ENCODE measurements at places on chromosomes 12 and 14.
A peak's percentile ranks its signal among the peaks of the same experiment; 100 is the strongest.

DNA sequence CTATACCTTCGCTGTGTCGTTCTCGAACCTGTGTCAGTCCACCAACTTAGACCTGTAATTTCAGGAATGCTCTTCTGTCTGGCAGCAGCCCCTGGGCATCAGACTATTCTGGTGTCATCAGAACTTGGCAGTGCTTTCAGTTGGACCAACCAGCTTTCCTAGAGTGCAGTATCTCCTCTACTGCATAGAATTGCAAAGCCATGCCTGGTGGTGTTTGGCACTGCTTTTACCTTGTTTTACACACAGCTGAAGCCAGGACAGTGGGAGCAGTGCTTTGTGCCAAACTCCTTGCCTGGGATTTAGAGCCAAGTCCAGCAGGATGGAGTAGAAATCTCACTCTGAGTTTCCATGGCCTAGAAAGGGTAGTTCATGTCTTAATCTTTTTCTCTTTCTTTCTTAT, 1.5 kb downstream of the FLVCR2 start:
- DNase-seq = no peak

DNA sequence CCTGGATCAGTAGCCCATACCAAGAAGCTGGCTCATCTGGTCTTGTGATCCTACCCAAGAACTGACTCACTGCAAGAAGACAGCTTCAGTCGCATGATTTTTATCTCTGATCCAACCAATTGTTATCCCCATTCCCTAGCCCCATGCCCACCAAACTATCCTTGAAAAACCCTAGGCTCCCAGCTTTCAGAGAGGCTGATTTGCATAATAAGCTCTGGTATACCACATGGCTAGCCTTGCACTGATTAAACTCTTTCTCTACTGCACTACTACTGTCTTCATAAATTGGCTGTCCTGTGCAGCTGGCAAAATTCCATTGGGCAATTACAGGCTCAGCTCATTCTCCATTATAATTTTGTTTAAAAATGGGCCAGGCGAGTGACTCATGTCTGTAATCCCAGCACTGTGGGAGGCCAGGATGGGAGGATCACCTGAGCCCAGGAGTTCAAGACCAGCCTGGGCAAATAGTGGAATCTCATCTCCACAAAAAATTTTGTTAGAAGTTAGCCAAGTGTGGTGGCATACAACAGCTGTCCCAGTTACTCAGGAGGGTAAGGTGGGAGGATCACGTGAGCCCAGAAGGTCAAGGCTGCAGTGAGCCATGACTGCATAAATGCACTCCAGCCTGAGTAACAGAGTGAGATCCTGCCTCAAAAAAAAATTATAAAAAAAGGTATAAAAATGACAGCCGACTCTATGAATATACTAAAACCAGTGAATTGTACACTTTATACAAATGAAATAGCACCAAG, 76.7 kb upstream of the EIF5 start:
- DNase-seq = peak; percentile 77

DNA sequence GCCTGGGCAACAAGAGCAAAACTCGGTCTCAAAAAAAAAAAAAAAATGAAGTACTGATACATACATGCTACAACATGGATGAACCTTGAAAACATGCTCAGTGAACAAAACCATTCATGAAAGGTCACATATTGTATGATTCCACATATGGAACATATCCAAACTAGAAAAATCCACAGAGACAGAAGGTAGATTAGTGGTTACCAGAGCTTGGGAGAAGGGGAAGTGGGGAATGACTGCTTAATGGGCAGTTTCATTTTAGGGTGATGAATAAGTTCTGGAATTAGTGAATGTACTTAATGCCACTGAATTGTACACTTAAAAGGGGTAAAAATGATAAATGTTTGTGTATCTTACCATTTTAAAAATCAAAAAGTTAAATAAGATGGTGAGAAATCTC, 2.7 kb downstream of the ITGB7 start:
- DNase-seq = no peak

DNA sequence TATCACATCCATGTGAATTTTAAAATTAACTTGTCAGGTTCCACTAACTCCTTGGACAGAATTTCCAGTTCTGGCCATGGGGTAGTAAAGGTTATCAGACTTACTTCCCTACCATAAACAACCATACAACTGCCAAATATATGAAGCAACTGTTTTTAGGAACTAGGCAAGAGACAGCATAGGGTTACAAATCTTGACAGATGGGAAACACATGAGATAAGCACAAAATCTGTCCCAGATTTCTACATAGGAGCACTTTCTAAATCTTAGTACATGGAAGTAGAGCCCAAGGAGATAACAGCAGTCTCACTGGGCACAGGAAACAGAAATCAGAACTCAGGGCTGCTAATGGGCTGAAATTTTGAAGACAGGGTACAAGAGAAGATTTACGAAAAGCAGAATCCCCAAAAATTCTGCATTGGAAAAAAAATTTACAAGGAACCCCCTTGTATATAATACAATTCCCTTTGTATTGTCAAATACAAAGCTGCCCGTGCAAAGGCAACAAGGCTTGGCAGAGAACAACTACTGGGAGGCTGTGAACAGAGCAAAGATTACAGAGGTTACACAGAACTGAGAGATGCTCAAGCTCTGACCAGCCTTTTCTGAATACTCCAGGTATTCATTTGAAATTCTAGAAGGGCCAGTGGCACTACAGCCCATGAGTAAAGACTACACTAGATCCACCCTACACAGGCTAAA, 43.2 kb downstream of the GALNT4 start:
- no peak for DNase-seq

DNA sequence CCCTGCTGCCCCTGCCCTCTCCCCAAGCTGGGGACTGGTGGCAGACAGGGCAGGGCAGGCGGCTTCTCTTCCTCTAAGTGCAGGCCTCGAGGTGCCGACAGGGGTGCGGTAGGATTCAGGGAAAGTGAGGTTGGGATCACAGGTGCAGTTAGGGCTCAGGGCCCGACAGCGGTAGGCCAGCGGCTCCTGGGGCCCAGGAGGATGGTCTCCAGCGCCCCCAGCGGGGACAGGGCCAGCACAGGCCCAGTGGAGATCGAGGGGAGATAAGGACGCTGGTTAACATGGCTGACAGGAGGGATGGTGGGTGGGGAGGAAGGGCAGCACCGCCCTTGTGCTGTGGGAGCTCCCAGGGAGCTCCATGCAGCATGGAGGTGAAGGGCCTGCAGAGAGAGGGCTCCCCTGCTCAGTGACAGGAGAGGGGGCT, 935 bp upstream of the CRIP1 start:
- no peak for DNase-seq

GRCh38 chr14:93705513-93706156, 82.7 kb downstream of the PRIMA1 start:
- DNase-seq = no peak

DNA sequence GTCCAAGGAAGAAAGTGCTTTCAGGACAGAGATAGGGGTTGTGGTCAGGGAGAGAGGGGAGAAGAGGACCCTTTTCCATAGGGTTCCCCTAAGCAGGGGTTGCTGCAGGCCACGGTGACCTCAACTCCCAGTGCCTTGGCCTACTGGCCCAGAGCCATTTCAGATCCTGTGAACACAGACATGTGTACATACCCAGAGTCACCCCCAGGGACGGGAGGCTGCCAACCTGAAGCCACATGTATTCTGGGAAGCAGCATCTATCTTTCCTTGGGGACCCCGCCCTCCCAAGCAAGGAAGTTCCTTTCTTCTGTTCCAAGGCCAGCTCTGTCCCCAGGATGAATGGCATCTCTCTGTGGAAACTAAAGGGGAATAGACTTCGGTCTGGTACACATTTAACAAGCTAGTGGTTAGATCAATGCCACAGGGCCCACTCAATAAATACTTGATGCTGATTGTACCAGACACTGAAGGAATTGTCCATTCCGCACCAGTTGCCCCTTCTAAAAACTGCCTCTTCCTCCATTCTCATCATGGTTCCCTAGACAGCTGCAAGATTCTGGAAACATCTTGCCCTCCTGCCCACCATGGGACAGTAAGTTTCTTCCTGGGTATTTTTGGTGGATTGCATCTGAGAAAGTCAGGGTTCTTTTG, 25.2 kb upstream of the DGLUCY start:
- DNase-seq = no peak

DNA sequence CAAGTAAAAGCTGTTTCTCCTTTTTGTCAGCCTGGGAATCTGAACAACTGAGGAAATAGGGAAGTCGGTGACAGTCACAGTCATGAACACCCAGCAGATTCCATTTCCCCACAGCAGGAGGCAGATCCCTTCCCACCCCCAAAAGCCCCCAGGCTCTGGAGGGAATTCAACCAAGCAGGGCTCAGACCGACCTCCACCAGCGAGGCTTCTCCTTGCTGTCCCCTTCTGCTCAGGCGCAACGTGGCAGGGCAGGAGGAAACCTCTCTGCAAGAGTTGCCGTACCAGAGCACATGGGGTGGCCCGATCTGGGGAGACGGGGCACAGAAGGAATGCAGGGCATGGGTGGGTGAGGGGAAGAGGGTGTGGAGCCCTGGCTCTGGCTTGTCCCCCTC, 319 bp downstream of the GALNT6 start:
- no peak for DNase-seq

GRCh38 chr14:22630066-22630465, 14.1 kb downstream of the OR6J1 start:
- no peak for DNase-seq

- no peak for DNase-seq
Observed at GRCh38 chr12:76074701-76075336, 9.7 kb downstream of the NAP1L1 start.

- no peak for DNase-seq
Observed at GRCh38 chr14:80567905-80568536, 356.7 kb upstream of the DIO2 start.

GRCh38 chr14:89243741-89244140, 173.3 kb downstream of the FOXN3 start:
- no peak for DNase-seq

- DNase-seq = no peak
Observed at GRCh38 chr14:64786296-64787149, 82.3 kb downstream of the PLEKHG3 start.

DNA sequence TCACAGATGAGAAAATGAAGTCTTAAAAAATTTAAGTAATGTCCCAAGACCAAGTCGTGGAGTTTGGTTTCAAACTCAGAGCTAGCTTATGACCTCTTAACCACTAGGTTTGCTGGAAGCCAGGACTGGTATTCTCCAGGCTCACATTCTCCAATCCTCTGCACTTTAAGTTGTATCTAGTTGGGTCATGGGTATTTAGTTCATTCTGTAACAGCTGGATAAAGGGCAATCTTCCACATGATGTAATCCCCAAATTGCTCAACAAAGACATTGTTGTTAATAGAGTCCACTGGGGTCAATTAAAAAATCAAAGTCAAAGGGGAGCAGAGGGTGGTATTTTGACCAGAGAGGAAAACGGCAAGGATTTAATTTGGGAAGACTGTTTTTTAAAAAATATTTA, 17.8 kb upstream of the GAS2L3 start:
- no peak for DNase-seq

DNA sequence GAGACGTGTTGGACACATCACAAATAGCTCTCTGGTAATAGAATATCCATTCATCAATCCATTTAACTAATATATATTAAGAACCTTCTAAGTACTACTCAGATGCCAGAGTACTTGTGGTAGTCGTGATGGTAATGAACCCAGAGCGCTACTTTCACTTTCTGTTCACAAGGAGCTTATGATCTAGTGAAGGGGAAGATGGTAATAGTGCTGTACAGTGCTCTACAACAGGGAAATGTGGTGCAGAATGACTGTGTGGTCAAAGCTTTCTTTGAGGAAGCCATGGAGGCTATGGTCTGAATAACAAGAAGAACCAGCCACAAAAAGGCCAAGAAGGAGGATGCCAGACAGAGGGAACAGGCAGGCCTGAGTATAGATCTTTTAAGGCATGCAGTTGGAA, 212.0 kb downstream of the PTPRO start:
- DNase-seq = peak; percentile 61

GRCh38 chr12:122001466-122002209, 20.0 kb upstream of the BCL7A start:
- no peak for DNase-seq

DNA sequence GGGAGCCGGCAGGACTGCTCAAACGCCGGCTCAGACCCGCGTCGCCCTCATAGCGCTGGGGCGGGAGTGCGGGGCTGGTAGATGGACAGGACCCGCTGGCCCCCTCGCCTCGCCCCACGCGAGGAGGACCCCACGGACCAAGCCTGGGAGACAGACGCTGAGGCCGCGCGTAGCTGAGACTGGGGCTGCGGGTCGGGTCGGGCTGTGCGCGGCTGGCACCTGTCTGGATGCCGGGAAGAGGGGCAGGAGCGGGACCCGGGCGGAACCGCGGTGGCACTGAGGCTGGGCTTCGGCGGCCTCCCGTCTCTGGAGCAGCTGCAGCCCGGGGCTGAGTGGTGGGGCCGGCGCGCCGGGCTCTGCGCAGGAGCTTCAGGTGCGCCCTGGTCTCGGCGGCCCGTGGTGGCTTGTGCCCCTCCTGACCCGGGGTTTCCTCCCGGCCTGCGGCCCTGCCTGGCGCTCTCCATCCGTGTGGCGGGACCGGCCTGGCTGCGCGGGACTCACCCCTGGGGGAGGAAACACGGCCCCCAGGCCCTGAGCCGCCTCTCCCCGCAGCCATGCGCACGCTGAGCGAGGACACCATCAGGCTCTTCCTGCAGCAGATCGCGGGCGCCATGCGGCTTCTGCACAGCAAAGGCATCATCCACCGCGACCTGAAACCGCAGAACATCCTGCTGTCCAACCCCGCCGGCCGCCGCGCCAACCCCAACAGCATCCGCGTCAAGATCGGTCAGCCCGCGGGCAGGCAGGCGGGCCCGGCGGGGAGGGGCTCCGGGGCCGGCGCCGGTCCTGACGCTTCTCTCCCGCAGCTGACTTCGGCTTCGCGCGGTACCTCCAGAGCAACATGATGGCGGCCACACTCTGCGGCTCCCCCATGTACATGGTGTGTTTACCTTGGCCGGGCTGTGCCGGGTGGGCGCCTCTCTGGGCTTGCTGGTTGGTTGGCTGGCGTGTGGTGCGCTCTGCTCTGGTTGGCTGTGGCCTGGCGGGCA, 14.0 kb downstream of the ULK1 start:
- no peak for DNase-seq

GRCh38 chr12:94660436-94660835, 10.1 kb upstream of the TMCC3 start:
- DNase-seq = no peak

GRCh38 chr14:84162633-84163032, 1367.3 kb upstream of the FLRT2 start:
- no peak for DNase-seq

DNA sequence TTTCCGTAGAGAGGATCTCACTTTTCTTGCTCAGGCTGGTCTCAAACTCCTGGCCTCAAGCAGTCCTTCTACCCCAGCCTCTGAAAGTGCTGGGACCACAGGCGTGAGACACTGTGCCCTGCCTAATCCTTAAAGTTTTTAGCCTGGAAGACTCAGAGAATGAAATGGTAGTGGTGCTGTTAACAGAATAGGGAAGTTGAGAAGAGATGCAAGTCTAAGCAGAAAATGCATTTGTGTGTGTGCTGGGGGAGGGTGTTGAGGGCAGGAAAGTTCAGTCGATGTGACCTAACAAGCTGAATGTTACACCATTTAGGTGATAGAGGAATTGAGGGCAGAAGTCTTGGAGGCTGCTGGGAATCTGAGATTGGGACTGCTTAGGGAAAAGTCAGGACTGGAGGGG, 6.9 kb upstream of the TUBA1A start:
- no peak for DNase-seq

GRCh38 chr12:128797119-128798118, 26.3 kb downstream of the SLC15A4 start:
- peak; percentile 89 for DNase-seq

Measured in ACHN (cell line).